Foreskin keratinocyte (primary cell): ENCODE measurements at places on chromosomes 11 and 22. TPM values are rescaled to one million over a fixed set of nuclear protein-coding genes. Genes with fewer than 3 reads are reported as not detected.

The FOSL1 gene
- total RNA-seq: 127 and 153 TPM in 2 replicates

- no peak for DNase-seq
Measured at GRCh38 chr22:22011964-22012363, 29.4 kb upstream of the TOP3B start.

The TBC1D10A gene
- total RNA-seq: 15.0 and 16.2 TPM in 2 replicates

GRCh38 chr11:47161134-47161854 is 15.4 kb downstream of the ARFGAP2 start:
- DNase-seq: no peak

DNA sequence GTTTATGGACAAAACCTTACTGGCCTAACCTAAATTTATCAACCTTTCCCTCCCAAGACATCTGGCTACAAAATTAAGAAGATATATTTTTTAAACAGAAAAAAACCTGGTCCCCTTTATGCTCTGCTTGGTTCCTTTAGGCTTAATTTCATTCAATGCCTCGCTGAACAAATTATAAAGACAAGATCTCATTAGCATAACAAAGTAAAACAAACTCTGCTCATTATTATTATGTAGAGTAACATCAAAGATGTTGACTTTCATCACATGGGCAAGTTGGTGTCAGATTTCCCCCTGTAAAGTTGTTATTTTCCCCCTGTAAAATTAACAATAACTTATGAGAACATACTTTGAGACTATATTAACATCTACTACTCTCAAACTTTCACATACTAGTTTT is 11.0 kb downstream of the RRAS2 start:
- DNase-seq: no peak

The ATG13 gene
- total RNA-seq: 31.5 and 36.4 TPM in 2 replicates

GRCh38 chr11:15816260-15816871 is 540.0 kb downstream of the SOX6 start:
- DNase-seq: peak; percentile 55

- no peak for DNase-seq
Measured at GRCh38 chr22:31603574-31603973, 58.4 kb downstream of the PISD start.

DNA sequence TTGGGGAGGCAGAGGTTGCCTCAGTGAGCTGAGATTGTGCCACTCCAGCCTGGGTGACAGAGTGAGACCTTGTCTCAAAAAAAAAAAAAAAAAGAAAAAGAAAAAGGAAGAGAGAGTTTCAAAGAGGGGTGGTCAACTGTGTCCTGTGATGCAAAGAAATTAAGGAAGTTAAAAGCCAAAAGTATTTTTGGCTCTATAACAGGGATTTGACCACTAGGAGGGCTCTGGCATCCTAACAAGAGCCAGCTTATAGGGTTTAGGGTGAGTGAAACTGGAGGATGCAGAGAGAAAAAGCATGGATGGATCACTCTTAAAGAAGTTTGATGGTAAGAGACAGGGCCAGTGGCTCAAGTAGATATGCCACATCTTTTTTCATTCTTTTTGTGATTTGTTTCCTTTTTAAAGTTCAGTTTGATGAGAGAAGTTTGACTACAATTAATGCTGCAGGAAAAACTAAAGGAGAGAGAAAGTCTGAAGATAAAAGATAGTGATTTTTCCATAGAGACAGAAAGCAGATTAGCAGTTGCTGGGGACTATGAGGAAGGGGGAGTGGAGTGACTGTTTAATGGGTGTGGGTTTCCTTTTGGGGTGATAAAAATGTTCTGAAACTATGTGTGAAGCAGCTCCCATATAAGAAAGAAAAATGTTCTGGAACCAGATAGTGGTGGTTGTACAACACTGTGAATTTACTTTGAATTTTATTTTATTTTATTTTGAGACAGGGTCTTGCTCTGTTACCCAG is 11.1 kb upstream of the MICAL2 start:
- no peak for DNase-seq

The SSRP1 gene
- 188 and 227 TPM in 2 replicates for total RNA-seq

GRCh38 chr11:131662993-131663392 is 292.6 kb downstream of the NTM start:
- DNase-seq: no peak

GRCh38 chr22:24695561-24696511 is 78.7 kb downstream of the PIWIL3 start:
- no peak for DNase-seq

- DNase-seq: no peak
Measured at GRCh38 chr22:29114392-29114791, 41.6 kb downstream of the KREMEN1 start.

The THY1 gene
- 15.2 and 51.6 TPM in 2 replicates for total RNA-seq

GRCh38 chr11:12430954-12431595 is 53.7 kb downstream of the PARVA start:
- DNase-seq: peak; percentile 37

- DNase-seq: no peak
Measured at GRCh38 chr11:65842144-65842543, 8.4 kb downstream of the SNX32 start.

The PANX2 gene
- total RNA-seq: 0.53 and 1.0 TPM in 2 replicates

- DNase-seq: no peak
Measured at GRCh38 chr22:46002757-46003270, 25.9 kb upstream of the WNT7B start.

GRCh38 chr22:19892925-19893324 is 38.3 kb upstream of the GNB1L start:
- no peak for DNase-seq
